CD4-positive, alpha-beta T cell treated with Interleukin-17A for 1 hour (primary cell): ENCODE measurements at places on chromosomes 12 and 14.

GRCh38 chr12:120370343-120371243 lies 1.6 kb upstream of the MSI1 start:
- no peak for DNase-seq

DNA sequence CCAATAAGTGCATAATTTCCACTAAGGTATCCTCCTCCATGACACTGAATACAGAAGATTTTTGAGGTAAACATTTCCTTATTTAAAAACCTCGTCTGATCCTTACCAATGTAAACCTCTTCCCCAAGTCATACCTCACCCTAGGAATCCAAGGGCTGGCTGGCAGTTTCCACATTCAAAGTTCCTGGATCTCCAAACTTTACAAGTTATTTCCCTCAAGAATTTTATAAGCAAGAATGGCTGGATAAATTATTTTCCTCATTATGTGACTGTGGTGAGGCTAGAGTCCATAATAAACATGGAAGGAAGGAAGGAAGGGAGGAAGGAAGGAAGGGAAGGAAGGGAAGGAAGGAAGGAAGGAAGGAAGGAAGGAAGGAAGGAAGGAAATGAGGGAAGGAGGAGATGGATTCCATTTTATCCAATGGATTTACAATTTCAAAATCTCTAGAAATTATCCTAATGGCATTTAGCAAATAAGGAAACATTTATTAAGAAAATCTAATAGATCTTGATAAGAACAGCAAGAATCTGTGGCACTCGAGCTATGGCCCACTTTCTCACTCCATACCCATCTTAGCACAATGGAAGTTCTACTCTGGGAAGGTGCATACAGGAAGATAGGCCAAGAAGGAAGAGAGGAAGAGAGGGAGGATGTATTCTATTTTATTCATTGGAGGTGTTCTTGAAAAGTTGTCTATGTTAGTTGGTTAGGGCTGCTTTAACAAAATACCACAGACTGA lies 477.8 kb upstream of the TMPO start:
- no peak for DNase-seq

DNA sequence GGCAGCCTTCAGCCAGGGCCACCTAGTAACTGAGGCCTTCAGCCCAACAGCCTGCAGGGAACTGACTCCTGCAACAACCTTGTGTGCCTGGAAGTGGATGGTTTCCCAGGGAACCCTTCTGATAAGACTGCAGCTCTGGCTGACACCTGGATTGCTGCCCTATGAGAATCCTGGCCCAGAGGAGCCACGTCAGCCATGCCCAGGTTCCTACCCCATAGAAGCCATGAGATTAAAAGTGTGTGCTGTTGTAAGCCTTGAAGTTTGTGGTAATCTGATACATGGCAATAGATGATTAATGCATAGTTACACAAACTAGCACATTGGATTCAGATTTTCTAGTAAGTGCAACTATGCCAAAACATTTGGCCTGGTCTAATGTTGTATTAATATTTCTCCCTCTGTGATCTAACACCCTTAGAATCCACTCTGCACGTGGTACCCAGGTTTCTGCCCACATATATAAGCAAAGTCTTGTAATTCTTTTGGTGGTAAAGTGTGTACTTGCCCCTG lies 64.8 kb upstream of the BEGAIN start:
- no peak for DNase-seq

DNA sequence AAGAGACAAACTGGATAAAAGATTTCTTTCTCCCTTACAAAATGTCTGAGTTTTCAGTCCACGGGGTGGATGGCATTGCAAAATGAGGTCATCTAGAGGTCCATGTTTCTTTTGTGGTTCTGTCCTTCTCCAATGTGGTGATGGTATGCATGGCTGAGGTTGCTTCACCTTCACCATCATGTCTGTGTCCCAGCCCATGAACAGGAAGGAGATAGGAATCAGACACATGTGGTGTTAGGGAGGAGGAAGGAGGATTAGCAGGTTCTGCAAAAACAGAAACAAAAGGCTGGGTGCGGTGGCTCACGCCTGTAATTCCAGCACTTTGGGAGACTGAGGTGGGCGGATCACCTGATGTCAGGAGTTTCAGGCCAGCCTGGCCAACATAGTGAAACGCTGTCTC lies 11.0 kb upstream of the AEBP2 start:
- DNase-seq: no peak

DNA sequence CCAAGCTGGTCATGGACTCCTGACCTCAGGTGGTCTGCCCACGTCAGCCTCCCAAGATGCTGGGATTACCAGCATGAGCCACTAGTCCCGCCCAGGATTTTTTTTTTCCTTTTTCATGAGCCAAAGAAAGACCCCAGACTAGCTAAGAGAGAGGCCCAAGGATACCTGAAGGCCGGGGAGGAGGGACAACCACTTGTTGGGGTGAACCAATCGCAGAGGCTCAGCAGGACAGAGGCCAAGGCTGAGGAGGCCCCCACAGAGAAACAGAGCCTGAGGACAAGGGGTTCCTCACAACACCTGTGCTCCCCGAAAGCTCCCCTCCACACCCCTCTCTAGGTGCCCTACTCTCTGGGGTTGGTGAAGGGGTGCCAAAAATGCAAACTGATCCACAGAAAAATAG lies 1.0 kb upstream of the SERPINA3 start:
- no peak for DNase-seq

DNA sequence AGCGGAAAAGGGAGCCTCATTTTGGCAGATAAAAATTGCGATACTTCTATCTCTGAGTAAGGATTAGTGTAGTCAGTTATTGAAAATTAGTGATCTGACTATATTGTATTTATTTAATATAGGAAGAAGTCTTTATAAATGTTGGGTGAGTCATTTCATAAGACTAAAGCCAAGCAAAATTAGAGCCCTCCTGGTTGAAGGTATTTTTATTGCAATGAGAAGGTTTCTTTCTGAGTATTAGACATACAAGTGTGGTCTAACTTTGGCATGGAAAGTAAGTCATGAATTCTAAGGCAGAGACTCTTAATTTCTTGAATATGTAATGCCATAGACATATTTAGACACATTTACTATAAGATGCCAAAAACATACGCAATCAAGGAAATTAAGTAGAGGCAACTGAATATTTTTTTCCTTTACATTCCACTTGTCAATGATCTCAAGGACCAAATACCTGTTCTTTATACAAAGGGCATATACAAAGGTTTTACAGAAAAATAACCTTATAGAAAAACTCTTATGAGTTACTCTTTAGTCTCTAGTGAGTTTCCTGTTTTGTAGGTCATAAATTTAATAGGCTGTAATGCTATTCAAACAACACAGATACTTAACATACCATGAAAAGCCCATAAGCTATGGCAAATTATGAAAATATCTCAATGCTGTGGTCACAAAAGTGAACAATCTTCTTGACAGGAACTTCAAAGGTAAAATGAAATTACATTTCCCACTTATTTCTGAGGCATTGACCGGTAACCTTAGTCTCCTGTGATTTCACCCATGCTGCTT lies 156.6 kb upstream of the BTG1 start:
- no peak for DNase-seq

- DNase-seq: no peak
These were observed 254.6 kb downstream of the C12orf75 start for GRCh38 chr12:105585107-105585506.

DNA sequence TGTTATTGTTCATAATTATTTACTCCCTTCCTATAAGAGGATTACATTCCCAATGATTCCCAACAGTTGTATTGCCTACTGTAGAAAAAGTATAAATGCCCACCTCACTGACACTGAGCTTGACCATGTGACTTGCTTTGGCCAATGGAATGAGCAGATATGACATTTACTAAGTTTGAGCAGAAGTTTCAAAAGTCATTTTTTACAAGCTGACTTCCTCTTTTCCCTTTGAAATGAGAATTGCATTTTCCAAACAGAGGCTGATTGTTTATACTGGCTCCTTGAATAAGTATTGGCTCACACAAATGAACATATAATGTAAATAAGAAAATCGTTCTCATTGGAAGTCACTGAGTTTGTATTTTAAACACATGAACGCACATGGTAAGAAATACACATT lies 116.4 kb upstream of the LRFN5 start:
- DNase-seq: no peak

GRCh38 chr14:50804181-50804721 lies 26.7 kb downstream of the NIN start:
- DNase-seq: no peak

- DNase-seq: no peak
These were observed 29.1 kb downstream of the C14orf132 start for GRCh38 chr14:96067985-96068930.

DNA sequence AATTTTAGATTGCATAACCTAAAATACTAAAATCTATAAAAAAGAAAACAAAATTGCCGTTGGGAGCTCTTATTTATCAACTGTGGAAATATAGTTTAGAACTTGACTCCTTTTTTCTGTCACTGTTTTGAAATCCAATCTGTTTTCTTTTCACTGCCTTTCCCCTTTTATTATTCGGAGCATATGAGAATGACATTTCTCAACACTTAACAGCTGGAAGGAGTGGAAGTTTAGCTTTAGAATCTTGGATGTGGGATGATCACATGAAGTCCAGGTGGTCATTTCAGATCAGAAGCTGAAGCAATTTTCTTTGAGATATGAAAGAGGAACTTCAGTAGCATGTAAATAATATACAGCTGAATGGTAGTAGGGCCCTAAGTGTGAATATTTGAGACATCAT lies 16.7 kb downstream of the TRHDE start:
- DNase-seq: no peak

GRCh38 chr12:230925-231671 lies 17.1 kb upstream of the SLC6A12 start:
- DNase-seq: no peak

- DNase-seq: no peak
These were observed 164.1 kb upstream of the PELI2 start for GRCh38 chr14:55954108-55954507.

DNA sequence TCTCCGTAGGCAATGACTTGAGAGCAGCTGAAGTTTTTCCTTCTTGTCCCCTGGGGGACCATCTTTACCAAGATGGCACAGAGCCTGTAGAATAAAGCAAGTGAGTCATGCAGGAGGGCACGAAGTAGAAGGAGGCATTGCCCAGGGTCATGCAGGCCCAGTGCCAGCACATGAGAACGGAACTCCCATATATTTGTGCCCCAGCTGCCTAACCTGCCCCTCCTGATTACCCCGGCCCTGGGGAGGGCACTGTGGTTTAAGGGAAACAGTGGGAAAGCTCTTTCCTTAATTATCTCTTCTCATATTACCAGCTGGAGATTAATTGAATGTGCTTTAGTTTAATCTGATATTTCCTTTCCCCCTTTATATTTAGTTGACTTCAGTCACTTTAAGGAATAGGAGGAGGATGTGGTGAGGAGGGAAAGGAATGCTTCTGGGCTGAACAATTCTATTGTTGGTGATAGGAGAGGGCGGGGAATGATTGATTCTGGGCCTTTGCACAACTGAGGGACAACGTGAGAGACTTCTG lies 51.9 kb downstream of the RASSF8 start:
- no peak for DNase-seq
